ENCODE measurements at places on chromosomes 4 and X. TPM values are rescaled to one million over a fixed set of nuclear protein-coding genes. Genes with fewer than 3 reads are reported as not detected.

ARHGAP36 gene
- polyA plus RNA-seq = 0.09 TPM

YIPF7 gene
- 0.53 TPM for polyA plus RNA-seq

IBSP gene
- polyA plus RNA-seq = not detected

NMU gene
- 30.0 TPM for polyA plus RNA-seq

GPM6B gene
- polyA plus RNA-seq = 18.9 TPM

FGF2 gene
- 8.8 TPM for polyA plus RNA-seq

EDNRA gene
- polyA plus RNA-seq = 97.2 TPM
